ENCODE measurements at places on chromosomes 3 and 15. TPM values are rescaled to one million over a fixed set of nuclear protein-coding genes. Genes with fewer than 3 reads are reported as not detected.

Gene ANKRD34C
- total RNA-seq: 0.29 TPM

Gene SMAD3
- 20.9 TPM for total RNA-seq

Gene KCNMB2
- not detected for total RNA-seq

Gene STRIT1
- not detected for total RNA-seq

GRCh38 chr15:32966512-32966911 lies 228.0 kb downstream of the FMN1 start:
- no peak for DNase-seq

GRCh38 chr3:132804498-132804897 lies 82.3 kb upstream of the NPHP3 start:
- DNase-seq: no peak

- DNase-seq: peak; percentile 42
These were observed 13.2 kb downstream of the TM4SF4 start for GRCh38 chr3:149487598-149488197.

DNA sequence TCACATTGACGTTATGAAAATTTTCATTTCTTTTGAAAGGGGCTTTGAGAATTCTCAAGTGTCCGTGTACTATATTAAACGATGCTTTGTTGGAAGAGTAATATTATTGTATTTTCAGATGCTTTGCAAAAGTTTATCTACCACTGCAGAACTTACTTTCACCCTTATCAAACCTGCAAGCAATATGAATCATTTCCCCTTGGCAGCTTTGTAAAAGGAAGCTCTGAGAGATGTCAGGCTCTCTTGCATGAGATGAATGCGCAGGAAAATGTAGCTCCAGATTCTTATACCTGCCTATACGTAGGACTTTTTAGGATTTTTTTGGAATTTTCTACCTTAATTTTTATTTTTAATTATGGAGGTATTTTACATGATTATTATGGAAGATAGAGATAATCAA lies 34.5 kb downstream of the GPD1L start:
- DNase-seq: no peak

GRCh38 chr15:83571820-83572707 lies 81.9 kb upstream of the ADAMTSL3 start:
- peak; percentile 12 for DNase-seq

GRCh38 chr3:24520976-24521419 lies 26.3 kb upstream of the THRB start:
- no peak for DNase-seq

GRCh38 chr15:59595434-59595915 lies 16.1 kb upstream of the GCNT3 start:
- no peak for DNase-seq

GRCh38 chr15:88450125-88450798 lies 16.9 kb downstream of the MRPL46 start:
- DNase-seq: peak; percentile 72

- no peak for DNase-seq
These were observed 235.9 kb downstream of the SOX2 start for GRCh38 chr3:181947606-181948005.

GRCh38 chr3:125684199-125684598 lies 88.9 kb upstream of the OSBPL11 start:
- no peak for DNase-seq

Data from HT1080 (cell line).